ENCODE measurements at places on chromosomes 1 and 21.

- DNase-seq: peak; percentile 17
Observed at GRCh38 chr1:162235241-162235800, 141.3 kb downstream of the SPATA46 start.

DNA sequence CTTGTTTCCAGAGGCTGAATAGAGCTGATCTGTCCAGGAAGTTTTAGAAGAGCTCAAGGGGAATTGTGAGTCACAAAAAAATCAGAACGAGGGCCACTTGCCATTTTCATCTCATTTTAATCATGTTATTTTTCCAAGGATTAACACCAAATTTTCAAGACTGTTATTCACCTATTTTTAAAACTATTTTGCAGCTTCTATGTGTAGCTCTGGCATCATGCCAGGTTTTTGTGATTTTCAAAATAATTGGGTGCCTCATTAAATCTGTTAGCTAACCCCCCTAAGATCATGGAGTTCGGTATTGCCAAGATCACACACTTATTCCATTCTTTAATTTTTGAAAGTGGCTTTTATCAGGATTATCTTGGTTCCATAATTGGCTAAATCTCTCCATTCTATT, 90.9 kb downstream of the RGS7 start:
- no peak for DNase-seq

DNA sequence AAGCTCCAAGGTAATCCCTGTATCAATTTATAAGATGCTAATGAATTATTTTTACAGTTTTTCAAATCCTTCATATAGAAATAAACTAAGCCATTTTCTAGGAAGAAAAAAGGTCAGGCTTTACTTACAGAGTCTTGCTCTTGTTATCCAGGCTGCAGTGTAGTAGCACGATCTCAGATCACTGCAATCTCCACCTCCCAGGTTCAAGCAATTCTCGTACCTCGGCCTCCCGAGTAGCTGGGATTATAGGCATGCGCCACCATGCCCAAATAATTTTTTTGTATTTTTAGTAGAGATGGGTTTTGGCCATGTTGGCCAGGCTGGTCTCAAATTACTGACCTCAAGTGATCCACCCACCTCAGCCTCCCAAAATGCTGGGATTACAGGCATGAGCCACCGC, 27.0 kb downstream of the RERE start:
- no peak for DNase-seq

DNA sequence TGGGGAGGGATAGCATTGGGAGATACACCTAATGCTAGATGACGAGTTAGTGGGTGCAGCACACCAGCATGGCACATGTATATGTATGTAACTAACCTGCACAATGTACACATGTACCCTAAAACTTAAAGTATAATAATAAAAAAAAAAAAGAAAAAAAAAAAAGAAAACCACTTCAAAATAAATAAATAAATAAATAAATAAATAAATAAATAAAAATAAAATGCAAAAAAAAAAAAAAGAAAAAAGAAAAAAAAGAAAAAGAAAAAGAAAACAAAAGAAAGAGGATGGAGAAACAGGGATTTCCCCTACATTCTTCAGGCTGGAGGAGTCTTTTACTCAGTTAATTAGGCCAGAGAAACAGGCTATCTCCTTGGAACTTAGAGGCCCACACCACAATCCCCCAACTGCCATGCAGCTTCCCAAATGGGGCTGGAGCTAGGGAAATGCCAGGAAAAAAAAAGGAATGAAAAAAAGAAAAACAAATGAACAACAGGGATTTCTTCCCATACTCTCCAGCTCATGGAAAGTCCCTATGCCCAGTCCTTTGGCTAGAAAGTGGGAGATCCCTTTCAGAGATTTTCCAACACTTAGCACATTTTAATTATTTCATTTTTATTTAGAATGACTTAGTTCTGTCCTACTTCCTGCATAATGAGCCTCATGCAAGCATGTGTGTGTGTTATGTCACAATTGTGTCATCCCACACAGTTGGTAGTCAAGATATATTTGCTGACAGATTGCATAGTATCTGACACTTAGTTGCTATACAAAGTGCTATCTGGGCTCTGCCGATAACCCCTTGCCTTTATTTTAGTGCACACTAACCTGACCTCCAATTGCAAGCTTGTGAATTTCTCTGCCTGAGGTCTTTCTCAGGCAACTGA, 486.4 kb downstream of the PLPP3 start:
- no peak for DNase-seq

DNA sequence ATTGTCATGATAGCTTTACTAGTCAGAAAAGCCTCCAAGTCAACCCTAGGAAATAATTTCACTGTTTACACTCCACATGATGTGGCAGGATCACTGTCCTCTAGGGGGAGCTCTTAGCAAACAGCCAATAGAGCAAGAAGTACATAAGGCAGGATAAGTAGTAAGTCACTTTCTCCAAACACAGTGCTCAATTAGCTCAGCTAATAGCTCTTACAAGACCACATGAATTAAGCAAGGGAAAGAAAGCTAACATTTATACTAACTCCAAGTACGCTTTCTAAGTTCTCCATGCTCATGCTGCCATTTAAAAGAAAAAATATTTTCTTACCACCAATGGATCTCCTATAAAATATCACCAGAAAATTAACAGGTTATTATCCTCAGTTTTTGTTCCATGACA, 66.9 kb upstream of the LRIF1 start:
- peak; percentile 55 for DNase-seq

DNA sequence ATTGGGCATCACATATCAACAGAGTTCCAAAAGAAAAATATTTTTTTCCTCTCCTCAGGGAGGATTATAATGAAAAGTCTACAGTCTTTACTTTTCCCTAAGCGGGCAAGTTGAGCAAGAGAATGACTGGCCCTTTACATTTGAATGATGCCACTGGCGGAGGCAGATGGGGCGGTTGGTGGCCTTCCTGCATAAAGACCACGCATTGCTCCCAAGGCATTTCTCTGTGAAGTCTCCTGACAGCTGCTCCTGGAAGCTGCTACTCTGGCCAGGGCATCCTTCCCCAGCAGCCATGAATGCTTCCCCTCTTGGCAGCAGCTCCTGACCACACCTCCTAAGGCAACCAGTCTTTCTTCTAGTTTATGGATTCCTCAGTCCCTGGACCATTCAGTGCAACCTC, 161.1 kb upstream of the RRP15 start:
- DNase-seq: peak; percentile 40

DNA sequence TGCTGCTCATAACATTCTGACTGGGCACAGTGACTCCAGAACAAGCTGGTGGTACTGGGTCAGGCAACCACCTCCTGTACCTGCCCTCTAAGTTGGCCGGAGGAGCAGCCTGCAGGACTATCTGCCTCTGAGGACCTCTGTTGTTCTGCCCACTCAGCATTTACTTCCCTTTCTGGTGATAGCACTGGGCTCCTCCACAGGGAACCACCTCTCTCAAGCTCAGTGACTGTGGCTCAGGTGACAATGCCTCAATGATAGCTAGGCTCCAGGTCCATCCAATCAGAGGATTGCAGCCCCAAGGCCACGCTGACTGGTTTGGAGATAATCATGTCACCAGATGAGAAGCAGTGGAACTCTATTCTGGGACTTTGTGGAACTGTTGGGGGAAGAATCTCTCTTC, 15.8 kb downstream of the SLC41A1 start:
- DNase-seq: no peak

- no peak for DNase-seq
Observed at GRCh38 chr1:232017057-232017456, 390.5 kb downstream of the DISC1 start.

GRCh38 chr1:22807340-22807739, 96.7 kb downstream of the EPHB2 start:
- no peak for DNase-seq

- DNase-seq: no peak
Observed at GRCh38 chr1:212423879-212424278, 8.8 kb upstream of the NENF start.

DNA sequence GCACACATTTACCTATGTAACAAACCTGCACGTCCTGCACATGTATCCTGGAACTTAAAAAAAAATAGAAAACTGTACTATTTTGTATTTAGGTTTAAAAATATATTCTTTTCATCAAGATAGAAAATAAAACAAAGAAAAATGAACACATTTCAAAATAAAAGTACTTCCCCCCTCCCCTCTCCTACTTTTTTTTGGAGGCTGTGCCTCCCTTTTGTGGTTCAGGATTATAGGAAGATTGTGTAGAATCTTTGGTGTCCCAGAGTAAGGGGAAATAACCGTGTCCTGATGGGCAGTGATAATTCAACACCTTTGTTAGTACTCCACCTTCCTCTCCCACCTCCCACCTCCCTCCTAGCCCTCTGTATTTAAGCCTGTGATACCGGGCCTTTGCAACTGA, 40.1 kb downstream of the TRIM62 start:
- no peak for DNase-seq

DNA sequence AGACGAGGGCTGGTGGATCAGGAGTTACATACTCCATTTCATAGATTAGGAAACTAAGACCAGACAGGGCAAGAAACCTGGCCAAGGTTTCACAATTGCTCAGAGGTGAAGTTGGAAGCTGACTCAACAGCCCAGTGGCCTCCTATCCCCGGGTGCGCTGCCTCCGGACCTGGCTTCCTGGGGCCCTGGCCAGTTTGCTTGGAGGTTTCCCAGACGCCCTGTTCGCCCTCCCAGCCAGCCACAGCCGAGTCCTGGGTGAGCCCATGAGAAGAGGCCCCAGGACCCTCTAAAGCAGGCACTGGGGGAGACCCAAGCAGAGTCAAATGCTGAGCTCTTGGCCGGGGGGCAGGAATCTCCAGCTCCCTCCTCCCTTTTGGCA, 180.1 kb downstream of the ZBTB18 start:
- no peak for DNase-seq

- no peak for DNase-seq
Observed at GRCh38 chr1:16326833-16327404, 25.4 kb downstream of the FBXO42 start.

DNA sequence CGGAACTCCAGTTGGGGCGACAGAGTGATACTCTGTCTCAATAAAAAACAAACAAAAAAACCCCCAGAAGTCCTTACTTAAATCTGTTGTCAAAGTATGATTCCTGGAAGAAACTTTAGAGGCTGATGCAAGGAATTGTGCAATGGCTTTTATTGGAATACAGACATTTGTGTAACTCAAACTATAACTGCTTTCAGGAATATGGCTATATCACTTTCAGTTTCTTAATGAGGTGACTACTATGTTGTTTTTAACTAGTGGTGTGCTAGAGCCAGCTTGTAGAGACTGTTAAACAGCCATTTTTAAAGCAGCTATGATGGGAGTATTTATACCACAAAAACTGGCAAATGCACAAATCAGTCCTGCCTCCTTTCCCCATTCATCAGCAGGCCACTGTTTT, 22.7 kb upstream of the DNAJC28 start:
- no peak for DNase-seq

DNA sequence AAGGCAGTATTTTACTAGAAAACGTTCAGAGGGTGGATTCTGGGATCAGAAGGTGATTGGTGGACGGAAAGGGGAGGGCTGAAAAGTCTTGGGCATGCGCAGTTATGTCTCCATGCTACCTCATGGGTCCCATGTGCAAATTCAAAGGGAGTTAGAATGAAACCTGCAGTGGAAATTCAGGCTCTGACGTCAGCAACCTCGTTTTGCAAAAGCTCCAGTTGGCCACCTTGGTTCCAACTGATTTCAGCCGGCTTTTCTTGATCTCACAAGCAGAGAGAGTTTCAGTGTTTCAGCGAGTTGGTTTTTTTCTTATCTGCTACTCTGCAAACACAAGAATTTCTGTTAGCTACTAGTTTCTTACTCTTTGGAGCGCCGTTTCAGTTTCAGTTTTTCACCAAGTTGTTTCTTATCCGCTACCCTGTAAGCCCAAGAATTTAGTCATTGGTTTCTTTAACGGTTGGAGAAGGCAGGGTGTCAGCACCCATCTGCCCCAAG, 69.8 kb upstream of the PGBD5 start:
- no peak for DNase-seq

DNA sequence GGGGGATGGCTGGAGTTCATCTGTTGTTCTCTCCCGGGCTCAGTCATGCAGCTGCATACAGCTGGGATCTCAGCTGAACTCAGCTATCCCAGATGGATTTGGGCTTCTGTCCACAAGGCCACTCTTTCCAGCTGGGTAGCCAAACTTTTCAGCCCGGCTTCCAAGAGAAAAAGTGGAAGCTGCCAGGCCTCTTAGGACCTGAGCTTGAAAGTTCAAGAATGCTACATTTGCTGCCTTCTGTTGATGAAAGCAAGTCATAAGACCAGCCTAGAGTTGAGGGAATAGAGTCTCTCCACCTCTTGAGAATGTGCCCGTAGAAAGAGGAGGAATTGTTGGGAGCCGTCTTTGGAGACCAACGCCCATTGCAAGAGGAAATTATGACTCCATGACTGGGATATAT, 95.3 kb downstream of the C1orf21 start:
- no peak for DNase-seq

GRCh38 chr1:55828044-55828443, 612.9 kb upstream of the USP24 start:
- DNase-seq: no peak

DNA sequence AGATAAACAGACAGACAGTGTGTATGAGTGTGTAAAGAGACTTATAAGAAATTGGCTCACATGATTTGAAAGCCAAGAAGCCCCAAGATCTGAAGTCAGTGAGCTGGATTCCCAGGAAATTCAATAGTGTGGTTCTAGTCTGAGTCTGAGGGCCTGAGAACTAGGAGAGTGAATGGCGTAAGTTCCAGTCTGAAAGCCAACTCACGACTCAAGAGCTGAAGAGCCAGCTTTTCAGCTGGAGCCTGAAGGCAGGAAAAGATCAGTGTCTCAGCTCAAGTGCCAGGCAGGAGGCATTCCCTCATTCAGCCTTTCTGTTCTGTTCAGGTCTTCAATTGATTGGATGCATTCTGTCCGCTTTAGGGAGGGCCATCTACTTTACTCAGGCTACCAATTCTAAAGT, 257.2 kb downstream of the PLPP3 start:
- DNase-seq: no peak

- no peak for DNase-seq
Observed at GRCh38 chr1:187817782-187818181, 989.0 kb downstream of the PLA2G4A start.

- DNase-seq: peak; percentile 36
Observed at GRCh38 chr1:211371406-211372105, 44.9 kb downstream of the TRAF5 start.

All from LHCN-M2 (cell line).